ENCODE measurements at places on chromosomes 3 and 15.

DNA sequence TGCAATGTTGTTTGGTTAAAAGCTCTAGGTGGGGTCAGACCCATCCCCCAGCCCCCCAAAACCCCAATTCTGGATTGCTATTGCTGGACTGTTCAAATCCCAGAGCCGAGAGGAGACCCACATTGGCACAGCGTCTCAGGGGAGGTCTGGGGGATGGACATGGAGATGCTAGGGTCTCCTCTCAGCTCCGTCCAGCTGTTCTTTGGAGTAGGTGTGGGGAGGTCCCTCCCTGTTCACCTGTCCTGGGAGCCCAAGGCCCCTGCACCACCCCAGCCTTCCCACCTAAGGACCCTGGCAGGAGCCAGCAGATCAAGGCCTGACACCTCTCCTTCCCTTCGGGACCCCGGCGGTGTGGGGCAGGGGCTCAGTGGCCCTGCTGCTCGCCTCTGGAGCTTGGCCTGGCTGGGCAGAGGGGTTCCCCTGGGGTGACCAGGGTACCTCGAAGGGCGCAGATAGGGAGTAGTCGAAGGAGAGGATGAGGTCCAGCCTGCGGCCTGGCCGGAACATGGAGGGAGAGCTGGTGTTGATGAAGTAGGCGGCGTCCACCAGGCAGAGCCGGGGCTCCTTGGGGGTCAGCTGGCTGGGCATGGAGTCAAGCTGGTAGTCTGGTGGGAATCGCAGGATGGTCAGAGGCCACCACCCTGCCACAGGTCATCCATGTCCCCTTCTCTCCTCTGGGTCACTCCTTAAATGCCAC is 23.9 kb downstream of the PLA2G4D start:
- no peak for DNase-seq

- DNase-seq = no peak
Measured at GRCh38 chr15:40038275-40038637, 725 bp downstream of the SRP14 start.

DNA sequence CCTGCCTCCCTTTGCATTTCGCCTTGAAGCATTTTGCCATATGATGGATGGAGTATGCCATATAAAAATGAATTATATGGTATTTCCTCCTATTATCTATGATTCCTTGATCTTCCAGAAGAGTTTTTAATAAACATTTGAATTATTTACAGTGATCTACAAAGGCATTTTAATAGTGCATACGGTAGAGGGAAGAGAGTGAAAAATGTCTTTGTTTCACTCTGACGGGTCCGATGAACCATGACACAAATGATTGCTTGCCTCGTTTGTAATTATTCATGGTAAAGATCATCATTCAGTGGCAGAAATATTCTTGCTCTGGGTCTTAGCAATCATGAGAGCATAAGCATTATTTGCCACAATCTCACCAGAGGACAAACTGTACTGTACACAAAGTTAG is 1010.9 kb downstream of the NTRK3 start:
- DNase-seq = no peak

DNA sequence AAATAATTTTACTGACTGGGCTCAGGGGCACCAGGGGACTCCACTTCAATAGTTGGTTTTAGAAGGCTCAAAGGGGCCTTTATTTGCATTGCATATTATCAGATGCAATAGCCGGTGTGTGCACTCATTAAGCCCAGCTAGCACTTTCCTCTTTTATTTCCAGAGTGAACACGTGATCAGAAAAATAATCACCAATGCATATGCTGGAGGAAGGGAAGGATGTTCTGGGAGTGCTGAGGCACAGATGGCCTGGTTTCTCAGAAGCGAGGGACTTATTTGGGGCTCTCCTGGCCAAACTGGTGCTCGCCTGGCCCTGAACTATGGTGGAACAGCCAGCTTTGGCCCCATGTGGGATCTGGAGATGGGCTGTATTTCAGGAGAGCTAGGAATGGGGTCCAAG is 60.4 kb upstream of the SEC13 start:
- no peak for DNase-seq

- DNase-seq = no peak
Measured at GRCh38 chr3:71469138-71469435, 114.4 kb downstream of the FOXP1 start.

DNA sequence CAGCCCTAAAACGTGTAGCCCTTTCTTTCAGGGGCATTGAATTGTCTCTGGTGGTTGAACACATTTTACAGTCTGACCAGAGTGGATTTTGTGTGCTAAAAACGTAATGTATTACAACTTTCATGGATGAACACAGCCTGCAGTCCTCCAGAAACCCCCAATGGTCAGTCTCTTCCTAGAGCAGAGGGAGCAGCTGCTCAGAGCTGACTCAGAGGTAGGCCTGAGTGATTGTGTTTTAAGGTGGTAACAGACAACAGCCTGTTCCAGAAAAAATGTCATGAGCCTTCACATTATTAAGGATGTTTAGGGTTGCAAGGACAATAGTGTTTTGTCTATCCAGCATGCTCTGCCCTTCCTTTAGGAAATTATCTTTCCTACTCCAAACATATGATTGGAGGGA is 34.5 kb upstream of the CTNNB1 start:
- no peak for DNase-seq

DNA sequence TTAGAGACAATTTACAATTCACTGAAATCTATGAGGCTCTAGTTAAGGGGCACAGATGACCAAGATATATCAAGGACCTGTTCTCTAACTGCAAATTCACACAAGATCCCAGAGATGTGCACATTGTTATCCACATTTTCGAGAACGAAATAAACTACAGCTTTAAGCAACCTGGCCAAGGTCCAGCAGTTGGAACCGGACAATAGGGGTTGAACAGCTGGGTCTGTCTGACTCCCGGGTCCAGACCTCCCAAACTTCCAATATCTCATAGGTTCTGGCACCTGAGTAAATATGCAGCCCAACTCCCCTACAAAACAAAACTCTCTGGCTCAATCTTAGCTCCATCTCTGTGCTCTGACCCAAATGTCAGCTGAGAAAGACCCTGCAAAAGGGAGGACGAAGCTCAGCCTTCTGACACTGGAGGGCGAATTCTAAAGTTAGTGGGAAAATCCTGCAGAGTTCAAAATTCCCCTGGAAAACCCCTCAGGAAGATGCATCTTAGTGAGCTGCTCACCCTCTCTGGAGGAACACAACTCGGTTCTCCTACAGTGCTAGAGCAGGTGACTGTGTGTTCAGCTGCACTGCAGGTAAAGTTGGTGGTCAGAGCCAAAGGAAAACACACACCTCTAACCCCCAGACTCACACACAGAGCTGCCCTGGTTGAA is 14.2 kb upstream of the SPATA12 start:
- no peak for DNase-seq

- DNase-seq = no peak
Measured at GRCh38 chr3:76514836-76515235, 525.1 kb upstream of the ROBO2 start.

- no peak for DNase-seq
Measured at GRCh38 chr15:78156653-78157052, 7.5 kb downstream of the IDH3A start.

GRCh38 chr3:37726525-37727290 is 135.0 kb upstream of the CTDSPL start:
- no peak for DNase-seq

GRCh38 chr3:66432041-66432766 is 68.6 kb downstream of the LRIG1 start:
- no peak for DNase-seq

GRCh38 chr3:145094355-145094941 is 1066.5 kb downstream of the PLOD2 start:
- DNase-seq = peak; percentile 1

- DNase-seq = no peak
Measured at GRCh38 chr3:126034481-126035361, 49.2 kb downstream of the SLC41A3 start.

DNA sequence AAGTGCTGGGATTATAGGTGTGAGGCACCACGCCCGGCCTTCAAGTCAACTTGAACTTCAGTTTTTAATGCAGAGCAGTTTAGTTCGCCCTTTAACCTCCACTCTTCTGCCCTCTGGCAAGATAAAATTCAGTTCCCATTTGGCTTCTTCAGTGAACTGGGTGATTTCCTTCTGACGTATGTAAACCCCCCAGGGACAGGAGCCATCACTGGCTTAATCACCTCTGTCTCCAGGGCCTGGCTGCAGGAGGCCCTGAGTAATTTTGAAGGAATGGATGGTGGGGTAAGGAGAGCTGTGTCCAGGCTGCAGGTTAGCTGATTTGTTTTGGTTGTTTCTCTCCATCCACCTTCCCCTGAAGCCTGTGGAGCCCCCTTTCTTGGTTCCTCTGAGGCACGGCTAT is 11.9 kb downstream of the MCM2 start:
- DNase-seq = no peak

DNA sequence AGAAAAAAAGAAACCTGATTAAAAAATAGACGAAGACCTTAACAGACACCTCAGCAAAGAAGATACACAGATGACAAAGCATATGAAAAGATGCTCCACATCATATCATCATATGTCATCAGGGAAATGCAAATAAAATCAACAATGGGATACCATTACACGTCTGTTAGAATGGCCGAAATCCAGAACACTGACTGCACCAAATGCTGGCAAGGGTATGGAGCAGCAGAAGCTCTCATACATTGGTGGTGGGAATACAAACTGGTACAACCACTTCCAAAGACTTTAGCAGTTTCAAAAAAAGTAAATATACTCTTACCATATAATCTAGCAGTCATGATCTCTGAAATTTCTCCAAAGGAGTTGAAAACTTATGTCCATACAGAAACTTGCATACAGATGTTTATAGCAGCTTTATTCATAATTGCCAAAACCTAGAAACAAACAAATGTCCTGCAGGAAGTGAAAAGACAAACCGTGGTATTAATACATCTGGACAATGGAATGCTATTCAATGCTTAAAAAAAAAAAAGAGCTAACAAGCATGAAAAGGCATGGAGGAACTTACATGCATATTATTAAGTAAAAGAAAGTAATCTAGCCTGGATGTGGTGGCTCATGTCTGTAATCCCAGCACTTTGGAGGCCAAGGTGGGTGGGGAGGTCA is 107.4 kb downstream of the HES1 start:
- DNase-seq = no peak

DNA sequence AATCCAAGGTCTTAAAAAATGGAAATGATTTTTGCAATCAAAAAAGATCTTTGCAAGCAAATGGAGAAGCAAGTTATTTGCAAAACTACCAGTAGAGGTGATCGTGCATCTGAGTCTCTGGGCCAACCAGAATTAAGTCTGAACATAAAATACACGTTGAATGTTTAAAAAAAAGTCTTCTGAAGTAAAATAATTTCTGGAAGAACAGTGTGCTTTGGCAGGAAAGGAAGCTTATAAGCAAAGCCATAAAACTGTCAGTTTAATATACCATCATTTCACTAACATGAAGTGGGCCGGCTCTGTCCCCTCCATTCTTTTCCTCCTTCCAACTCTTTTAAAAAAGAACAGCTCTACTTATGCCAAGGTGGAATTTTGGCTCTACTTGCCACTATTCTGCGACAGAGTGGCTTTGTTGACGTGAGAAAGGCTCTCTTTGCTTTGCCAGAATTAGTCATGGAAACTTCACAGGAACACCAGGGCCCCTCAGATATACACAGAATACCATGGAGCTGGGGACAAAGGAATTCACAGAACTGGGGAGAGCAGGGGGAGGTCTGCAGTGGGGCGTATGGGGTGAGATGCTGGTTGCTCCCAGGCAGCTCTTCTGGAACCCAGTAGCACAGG is 29.8 kb downstream of the FSTL1 start:
- no peak for DNase-seq

DNA sequence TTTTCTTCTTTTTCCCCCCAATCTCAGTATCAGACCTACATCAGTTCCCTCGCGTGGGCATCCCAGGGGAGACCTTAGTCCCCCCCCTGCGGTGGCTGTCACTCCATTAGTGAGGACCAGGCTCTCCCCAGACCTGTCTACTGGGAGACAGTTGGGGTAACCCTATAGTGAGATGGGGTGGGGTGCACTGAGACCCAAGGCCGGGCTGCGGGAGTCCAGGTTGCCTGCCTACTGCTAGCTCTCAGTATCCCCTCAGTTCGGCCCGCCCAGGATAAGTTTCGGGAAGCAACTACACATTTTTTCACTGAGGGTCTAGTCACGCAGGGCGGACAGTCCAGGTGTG is 671 bp upstream of the DCUN1D1 start:
- no peak for DNase-seq

GRCh38 chr3:159091936-159092335 is 290.1 kb downstream of the MFSD1 start:
- DNase-seq = no peak

DNA sequence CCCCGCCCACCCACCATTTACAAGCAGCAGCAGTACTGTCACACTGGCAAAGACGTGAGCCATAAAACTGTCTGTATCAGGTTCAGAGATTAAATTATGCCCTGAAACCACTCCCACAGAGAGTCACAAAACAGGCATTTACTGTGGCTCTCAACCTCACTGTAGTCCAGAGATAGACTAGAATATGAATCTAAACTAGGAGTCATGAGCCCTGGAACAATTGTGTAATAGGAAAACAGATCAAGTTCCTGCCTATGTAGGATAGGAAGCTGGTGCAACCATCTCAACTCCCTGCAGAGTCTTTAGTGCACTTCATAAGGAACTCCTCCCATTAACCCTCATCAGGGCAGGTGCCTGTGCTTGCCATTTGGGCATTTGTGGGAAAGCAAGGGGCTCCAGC is 61.7 kb downstream of the FAM227B start:
- DNase-seq = no peak

DNA sequence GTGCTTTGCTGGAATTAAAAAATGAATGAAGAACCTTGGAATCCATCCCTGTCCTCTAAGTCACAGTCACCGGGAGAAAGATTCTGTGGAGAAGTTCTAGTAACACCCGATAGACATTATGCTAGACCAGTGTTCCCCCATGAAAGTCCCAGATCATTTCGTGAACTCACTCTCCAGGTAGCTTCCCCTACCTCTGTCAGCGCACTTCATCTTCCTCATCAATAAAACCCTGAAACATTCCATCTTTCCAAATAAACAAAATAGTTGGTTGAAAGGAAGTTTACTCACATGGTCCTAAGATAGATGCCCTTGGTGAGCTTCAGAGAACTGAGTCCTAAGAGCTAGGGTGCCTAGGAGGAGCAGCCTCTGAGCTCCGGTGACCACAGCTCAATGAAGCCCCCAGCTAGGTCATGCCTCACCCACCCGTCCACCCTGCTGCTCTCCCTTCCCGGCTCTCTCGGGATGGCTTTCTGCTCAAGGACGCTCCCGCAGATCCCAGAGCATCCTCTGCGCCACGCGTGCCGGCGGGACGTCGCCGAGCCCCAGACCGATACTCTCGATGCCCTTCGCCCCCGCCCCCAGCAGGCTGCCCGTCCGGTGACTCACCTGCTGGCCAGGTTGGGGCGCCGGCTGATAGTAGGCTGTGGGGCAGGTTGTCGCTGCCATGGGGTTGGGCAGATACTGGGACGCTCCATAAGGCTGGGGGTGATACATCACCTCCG is 776 bp downstream of the VGLL3 start:
- DNase-seq = no peak

GRCh38 chr15:58065445-58066041 is at the start of gene ALDH1A2:
ALDH1A2 (minus strand) TSS chr15:58065711; CDS start chr15:58065650, 61 bp downstream.
- no peak for DNase-seq

GRCh38 chr15:49438962-49439631 is 16.1 kb downstream of the FGF7 start:
- peak; percentile 89 for DNase-seq

- no peak for DNase-seq
Measured at GRCh38 chr15:52464478-52464877, 64.2 kb downstream of the MYO5A start.
